ENCODE measurements at places on chromosomes 4 and X.

DNA sequence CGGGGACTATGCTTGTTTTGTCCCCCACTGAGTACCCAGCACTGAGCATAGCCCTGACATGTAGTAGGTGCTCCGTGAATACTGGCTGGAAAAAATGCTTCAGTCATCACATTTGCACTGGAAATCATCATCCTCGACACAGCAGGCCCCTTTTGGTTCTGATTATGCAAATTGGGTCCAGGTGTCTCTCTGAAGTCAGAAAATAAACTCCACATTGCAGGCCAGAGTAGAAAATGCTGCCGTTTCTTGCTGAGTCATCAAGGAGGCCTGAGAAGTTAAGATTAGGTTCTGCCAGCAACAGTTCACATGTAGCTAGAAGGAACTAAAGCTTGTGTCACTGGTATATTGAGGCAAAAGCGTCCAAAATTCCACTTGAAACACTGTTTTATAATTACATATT, 15.0 kb upstream of the STK32B start:
- no peak for DNase-seq

DNA sequence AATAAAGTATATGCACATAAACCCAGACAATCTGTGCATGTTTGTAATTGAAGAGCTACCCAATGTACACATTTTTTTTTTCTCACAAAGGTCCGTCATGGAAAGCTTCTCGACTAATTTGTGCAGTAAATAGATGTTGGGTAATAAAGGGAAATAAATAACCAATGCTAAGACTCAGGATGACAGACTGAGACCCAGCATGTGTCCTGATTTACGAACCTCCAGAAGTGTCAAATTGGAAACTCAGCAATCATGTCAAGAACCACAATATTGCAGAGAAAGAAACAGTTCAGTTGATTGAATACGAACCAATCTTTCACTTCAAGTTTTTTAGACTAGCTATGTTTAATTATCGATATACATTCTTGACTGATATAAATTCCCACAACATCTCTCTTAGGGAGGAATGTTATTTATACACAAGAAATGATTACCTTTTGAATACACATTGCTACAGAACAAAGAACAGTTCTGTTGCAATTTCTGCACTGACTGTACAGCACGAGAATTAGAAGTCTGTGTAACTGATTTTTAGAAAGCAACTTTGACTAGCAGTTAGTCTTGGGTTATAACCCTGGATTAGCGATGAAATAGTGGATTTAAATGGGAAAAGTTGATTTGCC, 625.6 kb upstream of the FTHL17 start:
- no peak for DNase-seq

DNA sequence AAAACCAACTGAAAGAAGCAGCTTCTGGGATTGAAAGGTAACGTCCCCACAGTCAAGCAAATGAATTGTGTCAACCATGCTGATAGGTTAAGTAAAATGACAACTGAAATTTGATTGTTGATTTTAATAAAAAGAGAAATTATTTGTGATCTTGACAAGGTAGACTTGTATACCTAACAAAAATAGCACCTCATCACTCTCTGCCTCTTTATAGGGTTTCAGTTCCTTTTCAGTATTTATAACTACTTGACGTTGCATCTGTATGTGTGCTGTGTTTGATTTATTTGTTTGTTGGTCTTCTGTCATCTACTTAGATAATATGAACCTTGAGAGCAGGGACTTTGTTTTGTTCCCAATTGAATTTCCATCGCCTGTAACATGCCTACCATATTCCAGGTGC, 7.9 kb upstream of the PPP3CA start:
- no peak for DNase-seq

- DNase-seq, result no peak
Observed at GRCh38 chr4:150784305-150784704, 202.4 kb downstream of the MAB21L2 start.

DNA sequence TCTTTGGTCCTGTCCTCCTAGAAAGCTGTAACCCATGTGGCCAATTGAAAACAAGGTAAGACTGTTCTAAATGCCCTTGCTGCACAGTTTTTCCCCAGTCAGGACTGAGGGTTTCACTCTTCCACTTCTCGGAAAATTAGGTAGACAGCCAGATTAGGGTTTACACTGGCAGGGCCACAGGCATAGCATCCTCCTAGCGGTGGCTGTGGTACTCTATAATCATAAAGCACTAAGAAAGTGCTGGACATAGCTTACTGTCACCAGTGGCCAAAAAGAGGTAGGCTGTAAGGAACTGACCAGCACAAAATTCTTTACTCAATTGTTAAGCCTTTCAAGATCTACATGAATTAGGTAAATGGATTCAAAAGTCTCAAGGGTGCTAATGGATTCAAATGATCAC, 11.6 kb upstream of the USP46 start:
- no peak for DNase-seq

Measured in esophagus squamous epithelium (tissue), 5 donors.